CD4-positive, alpha-beta T cell treated with Interleukin-12 subunit alpha and Interleukin-12 subunit beta, for 1 hour (primary cell): ENCODE measurements at places on chromosomes 5 and 9.

- DNase-seq: no peak
These were observed 7.4 kb downstream of the MEGF10 start for GRCh38 chr5:127298036-127298429.

- DNase-seq: no peak
These were observed 421.7 kb downstream of the SPATA31D1 start for GRCh38 chr9:82410306-82410705.

DNA sequence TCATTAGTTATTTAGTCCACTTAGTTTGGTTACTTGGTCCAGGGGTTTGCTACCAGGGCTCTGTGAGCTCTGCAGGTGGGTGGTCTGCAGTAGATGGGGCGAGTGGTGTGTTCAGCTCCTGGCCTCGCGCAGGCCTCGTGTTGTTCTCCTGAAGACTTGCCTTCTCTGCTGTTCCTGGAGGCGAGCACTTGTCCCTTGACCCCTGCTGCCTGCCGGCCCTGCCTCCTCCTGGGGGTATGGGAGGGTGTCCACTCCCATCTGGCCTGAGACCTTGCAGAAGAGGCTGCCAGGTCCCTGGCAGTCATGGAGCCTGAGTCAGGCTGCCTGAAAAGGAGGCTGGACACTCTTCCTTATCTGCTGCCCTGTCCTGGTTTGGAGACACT lies 137.0 kb downstream of the CACNA1B start:
- DNase-seq: no peak

GRCh38 chr5:67806654-67807438 lies 408.7 kb upstream of the PIK3R1 start:
- no peak for DNase-seq

DNA sequence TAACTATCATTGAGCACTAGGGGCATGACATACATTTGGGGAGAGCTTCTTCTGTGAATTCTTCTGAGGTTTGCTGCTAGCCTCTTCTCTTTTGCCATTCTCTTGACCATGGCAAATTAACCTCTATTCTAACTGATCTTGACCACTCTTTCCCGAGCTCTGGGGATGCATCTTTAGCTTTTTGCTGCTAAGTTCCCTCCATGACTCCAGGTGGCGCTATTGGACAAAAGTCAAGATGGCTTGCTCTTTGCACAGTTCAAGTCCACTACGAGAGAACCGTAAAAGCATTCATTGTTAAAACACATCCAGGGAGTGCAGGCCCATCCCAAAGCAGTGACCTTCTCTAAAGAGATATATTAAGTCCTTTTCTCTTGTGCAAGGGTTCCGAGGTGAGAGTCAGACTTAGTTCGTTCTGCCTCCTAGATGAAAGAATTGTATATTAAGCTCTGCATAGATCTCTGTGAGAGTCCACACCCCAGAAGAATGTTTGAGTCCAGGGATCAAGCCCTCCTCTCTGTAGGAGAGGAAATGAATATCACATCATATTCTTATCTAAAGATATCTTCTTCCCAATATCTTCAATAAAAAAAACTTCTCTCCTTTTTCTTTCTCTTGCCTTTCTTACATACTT lies 1152.9 kb upstream of the CDH6 start:
- no peak for DNase-seq

GRCh38 chr5:114857941-114858551 lies 311.7 kb downstream of the TRIM36 start:
- DNase-seq: no peak

- DNase-seq: peak; percentile 89
These were observed 11.1 kb upstream of the CDC42SE2 start for GRCh38 chr5:131252824-131253171.

DNA sequence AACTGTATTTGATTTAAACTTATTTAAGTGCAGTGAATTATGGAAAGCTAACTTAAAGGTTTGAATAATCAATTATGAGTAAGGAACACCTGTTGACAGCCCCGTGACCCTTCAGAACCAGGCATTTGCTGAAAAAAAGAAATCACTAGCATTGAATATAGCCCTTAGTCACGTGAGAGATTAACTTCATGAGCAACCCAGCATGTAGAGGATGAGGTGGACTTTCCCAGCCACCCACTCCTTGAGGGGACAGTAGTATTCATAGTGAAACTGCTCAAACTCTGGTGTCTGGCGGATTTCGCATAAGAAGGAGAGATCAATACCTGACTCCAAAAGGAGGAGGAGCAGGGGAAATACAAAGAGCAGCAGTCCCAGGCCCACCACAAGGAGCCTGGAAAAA lies 184.8 kb upstream of the RASEF start:
- no peak for DNase-seq

- DNase-seq: no peak
These were observed 657.9 kb downstream of the TLR4 start for GRCh38 chr9:118362123-118362522.

GRCh38 chr9:14895806-14896205 lies 14.4 kb downstream of the FREM1 start:
- no peak for DNase-seq

DNA sequence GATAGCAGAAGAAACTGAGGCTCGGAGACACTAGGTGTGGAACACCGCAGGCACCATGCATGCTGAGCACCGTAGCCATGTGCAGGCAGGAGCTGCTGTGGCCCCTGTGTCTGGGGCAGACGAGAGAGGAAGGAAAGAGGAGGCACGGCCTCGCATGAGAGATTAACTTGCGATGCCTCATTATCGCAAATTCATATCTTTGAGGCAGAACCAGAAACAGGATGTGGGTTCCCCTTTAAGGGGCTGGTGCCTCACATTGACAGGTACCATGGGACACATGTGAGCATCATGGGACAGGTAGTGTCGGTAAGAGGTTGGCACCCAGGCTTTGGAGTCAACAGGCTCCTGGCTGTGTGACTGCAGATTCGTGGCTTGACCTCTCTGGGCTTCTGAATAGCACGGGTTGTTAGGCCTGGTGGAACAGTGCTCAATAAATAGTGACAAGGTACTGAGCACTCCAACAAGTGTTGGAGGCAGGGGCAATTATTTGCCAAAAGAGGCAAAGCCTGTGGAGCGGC lies 40.8 kb downstream of the NAIF1 start:
- DNase-seq: peak; percentile 90

DNA sequence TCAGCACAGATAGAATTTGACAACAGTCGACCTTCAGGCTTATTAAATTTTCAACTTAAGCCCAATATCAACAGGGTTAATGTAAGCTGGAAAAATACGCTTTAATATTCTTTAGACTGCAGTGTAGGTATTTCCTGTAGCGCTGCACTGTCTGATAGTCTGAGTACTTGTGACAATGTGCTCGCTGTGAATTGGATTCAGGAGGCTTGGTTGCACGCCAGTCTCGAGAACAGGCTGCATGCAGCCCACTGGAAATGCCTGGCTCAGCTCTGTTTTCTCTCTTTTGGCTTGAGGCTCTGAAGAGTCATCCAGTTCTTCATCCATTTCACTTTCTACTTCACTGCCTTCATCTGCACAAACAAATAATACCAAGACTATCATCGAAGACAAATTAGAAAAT lies 300.9 kb downstream of the RFX3 start:
- DNase-seq: no peak

DNA sequence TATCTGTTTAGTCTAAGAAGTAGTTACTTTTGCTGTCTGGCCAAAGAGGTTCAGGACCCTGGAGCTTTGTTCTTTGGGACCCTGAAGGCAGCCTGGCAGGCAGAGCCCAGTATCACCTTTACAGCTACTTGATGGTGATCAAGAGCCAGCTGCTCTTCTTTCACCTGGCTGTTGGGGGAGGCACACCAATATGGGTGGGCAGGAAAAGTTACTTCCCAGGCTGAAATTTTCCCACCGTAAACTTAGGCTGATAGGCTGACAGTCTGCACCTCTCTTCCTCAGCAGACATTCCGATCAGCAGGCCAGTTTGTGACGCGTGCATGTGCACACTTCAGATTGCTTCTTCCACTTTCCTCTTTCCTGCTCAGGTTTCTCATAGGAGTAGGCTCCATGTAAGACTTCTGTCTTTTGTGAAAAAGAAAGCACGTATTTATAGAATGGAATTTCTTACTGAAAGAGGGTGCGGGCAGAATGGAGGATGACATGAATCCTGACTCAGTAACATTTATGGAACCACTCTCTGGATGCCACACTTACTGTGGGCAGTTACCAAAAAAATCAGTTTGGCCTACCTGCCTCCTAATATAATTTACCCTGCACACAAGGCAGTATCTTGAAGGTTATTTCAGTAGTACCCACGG lies 223.9 kb upstream of the DMRT1 start:
- no peak for DNase-seq

DNA sequence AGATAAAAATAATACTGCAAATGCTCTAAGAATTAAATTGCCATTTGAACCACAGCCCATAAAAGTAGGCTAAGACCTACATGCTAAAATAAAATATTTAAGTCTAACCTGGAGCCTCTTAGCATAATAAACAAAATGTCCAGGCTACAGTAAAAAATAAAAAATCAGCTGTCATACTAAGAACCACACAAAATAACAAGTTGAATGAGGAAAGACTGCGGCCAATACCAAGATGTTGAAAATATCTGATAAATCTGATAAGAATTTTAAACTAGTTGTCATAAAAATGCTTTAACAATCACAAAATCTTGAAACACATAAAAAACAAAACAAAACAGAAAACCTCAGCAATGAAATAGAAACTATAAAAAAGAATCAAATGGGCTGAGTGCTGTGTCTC lies 336.9 kb upstream of the MSX2 start:
- no peak for DNase-seq

DNA sequence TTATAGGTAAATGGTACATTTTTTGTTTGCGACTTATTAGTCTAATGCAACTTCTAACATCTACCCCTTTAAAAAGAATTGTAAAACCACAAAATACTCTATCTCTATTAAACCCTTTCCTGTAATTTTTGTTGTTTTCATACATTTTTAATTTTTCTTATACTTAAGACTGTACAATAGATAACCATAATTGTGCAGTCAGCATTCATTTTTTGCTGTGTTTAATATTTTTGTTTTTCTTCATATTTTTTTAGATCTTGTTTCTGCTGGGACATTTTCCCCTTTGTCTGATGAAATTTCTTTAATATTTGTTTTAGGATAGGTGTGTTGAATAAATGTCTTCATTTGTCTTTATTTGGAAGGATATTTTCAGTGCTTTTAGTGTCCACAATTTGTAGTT lies 19.9 kb downstream of the OR1J1 start:
- no peak for DNase-seq

- no peak for DNase-seq
These were observed 77.1 kb downstream of the PPARGC1B start for GRCh38 chr5:149807176-149807575.

DNA sequence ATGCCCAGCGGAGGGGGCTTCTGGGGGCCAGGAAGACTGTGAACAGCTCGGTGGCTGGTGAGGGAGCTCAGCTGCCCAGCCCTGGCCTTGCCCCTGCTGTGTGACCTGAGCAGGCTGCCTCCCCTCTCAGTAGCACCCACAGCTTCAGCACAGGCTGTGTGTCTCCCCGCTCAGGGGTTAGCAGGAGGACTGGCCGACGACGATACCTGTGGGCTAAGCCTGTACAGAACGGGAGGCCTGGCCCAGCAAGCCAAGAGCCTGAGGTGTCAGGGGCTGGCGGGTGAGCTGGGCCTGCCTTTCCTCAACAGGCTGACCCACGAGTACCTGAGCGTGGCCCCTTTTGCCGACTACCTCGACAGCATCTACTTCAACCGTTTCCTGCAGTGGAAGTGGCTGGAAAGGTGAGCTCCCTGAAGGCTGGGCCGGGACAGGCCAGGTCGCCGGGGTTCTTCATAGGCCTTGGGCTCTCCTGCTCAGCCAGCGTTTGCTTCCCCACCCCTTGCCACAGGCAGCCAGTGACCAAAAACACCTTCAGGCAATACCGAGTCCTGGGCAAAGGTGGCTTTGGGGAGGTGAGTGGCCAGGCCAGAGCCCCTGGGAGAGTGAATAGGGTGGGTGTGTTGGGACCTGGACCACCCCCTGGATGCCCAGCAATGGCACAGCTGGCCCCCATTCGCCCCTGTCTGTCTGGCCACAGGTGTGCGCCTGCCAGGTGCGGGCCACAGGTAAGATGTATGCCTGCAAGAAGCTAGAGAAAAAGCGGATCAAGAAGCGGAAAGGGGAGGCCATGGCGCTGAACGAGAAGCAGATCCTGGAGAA lies 6.6 kb downstream of the GRK6 start:
- no peak for DNase-seq

GRCh38 chr5:127571314-127572131 lies 54.1 kb downstream of the PRRC1 start:
- no peak for DNase-seq

- DNase-seq: no peak
These were observed 1.3 kb upstream of the LCN12 start for GRCh38 chr9:136950656-136951276.

- DNase-seq: no peak
These were observed 7.2 kb downstream of the NACC2 start for GRCh38 chr9:136087741-136088480.

- DNase-seq: peak; percentile 67
These were observed 59.5 kb downstream of the PIK3R1 start for GRCh38 chr5:68274847-68275651.

- no peak for DNase-seq
These were observed 57.9 kb downstream of the KIAA1958 start for GRCh38 chr9:112544477-112544876.

GRCh38 chr5:31362931-31363568 lies 168.8 kb downstream of the DROSHA start:
- no peak for DNase-seq

DNA sequence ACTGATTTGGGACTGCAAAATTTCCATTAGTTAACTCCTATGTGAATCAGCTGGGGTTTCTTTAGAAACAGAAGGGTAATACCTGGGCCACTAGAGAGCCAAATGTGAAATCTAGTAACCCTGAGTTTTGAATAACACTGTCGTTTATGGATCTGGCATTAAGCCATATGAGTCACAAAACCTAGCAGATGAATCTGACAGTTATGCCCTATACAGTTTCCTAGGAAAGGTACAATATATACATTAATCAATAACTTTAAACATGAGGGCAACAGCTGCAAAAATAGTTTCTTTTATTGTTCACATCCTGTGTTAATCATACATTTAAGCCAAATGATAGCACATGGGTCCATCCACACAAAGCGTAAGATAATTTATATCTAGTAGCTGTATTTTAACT lies 56.9 kb downstream of the PAM start:
- no peak for DNase-seq

GRCh38 chr5:110150199-110150598 lies 460.5 kb downstream of the MAN2A1 start:
- no peak for DNase-seq

- DNase-seq: no peak
These were observed 86.0 kb downstream of the PRDM6 start for GRCh38 chr5:123174916-123175481.

- DNase-seq: peak; percentile 43
These were observed 46.1 kb upstream of the RIC1 start for GRCh38 chr9:5582835-5583195.

DNA sequence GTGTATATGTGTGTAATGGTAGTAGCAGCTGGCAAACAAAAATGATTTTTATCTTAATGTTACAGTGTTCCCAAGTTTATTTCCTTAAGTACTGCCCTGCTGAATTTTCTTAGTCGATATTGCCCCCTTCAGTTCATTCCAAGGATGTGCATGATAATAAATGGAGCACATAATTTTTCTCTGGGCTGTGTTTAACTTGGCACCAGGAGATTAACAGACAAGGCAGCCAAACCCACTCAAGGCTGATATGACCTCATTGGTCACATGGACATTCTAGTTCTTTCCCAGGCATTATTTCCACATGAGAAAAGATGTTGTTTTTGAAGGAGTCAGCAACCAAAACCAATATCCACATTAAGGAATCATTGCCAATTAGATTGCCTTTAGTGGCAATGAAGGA lies 61.8 kb downstream of the COX7C start:
- DNase-seq: peak; percentile 15

GRCh38 chr5:42721484-42721883 lies 35.1 kb upstream of the CCDC152 start:
- DNase-seq: no peak

GRCh38 chr5:136066661-136067271 lies 38.0 kb downstream of the TGFBI start:
- DNase-seq: no peak
